ENCODE measurements at places on chromosomes 1 and 21.

- DNase-seq: no peak
Observed at GRCh38 chr21:46004168-46004861, 22.7 kb downstream of the COL6A1 start.

DNA sequence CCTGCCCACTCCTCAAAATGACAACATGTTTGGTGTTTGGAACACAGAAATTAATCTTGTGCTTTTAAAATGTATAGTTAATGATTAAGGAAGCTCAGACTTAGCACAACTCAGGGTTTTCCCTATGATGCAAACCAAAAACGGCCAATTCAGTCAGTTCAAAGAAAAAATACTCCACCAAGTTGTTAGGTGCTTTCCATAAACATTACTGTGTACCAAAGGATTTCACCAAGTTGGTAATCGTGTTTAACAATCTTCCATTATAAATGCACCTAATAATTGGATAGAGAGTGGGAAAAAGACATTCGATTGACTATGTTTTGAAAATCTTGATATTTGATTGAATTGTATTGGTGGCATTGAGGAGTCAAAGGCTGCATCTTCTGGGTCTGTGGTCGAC is 33.3 kb upstream of the DUSP10 start:
- DNase-seq: no peak

GRCh38 chr1:198102454-198102827 is 54.4 kb upstream of the NEK7 start:
- DNase-seq: no peak

GRCh38 chr1:226751214-226751613 is 12.1 kb upstream of the ITPKB start:
- no peak for DNase-seq

- peak; percentile 64 for DNase-seq
Observed at GRCh38 chr1:229227298-229227919, 43.5 kb upstream of the RAB4A start.

DNA sequence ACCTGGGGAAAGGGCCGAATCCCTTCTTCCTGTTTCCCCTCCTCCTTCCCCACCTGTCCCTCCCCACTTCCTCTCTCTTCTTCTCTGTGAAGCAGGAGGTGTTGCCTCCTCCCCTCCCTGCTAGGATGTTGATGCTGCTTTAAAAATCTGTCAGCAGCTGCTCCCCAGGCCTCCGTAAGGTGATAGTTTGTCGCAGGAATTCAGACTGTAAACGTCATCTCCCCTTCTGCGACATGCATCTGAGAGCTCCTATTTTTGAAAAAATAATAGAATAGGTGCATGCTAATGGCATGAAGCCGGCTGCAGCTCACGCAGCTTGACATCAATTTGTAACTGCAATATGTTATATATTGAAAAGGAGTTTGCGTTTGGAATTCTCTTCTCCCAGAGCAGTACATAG is 70.1 kb downstream of the KAZN start:
- DNase-seq: no peak

DNA sequence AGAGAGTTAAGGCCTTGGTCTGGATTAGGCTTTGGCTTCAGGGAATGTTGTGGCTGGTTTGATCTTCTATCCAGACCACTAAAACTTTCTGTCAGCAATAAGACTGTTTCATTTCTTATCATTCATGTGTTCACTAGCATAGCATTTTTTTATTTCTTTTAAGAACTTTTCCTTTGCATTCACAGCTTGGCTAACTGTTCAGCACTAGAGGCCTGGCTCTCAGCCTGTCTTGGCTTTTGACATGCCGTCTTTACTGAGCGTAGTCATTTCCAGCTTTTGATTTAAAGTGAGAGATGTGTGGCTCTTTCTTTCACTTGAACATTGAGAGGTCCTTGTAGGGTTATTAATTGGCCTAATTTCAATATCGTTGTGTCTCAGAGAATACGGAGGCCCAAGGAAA is 62.5 kb downstream of the RNF220 start:
- no peak for DNase-seq

- no peak for DNase-seq
Observed at GRCh38 chr1:207904391-207904790, 6.5 kb downstream of the CD34 start.

DNA sequence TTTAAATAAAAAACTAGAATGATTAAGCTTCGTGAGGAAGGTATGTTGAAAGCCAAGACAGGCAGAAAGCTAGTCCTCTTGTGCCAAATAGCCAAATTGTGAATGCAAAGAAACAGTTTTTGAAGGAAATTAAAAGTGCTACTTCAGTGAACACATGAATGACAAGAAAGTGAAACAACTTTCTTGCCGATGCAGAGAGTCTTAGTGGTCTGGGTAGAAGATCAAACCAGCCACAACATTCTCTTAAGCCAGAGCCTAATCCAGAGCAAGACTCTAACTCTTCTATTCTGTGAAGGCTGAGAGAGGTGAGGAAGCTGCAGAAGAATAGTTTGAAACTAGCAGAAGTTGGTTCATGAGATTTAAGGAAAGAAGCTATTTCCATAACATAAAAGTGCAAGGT is 63.2 kb downstream of the TTC3 start:
- DNase-seq: no peak

- no peak for DNase-seq
Observed at GRCh38 chr1:14996133-14997050, 157.2 kb upstream of the TMEM51 start.

DNA sequence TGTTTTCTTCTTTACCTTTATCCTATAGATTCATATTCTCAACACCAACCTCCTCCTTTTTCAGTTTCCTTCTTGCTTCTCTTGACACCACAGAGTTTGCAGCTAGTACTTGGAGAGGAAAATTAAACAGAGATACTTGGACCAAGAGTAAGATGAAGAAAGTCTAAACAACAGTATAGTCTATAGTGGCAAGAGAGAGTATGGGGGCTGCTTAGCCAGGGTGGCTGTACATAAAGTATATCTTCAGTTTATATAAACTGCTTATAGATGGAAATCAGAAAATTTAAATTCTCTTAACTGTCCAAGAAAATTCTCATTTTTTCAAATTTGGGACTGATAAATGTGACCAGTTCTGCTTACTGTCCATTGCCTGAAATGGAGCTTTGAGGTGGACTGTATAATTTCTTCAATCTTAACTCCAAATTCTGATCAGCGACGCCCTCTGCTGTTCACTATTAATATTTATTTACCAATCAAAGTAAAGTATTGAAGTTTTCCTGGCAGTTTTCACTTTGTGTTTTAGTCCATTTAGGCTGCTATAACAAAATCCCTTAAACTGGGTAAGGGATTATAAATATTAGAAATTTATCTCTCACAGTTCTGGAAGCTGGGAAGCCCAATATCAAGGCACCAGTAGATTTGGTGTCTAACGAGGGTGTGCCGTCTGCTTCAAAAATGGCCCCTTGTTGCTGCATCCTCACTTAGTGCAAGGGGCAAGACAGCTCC is 14.8 kb upstream of the METTL18 start:
- DNase-seq: no peak

DNA sequence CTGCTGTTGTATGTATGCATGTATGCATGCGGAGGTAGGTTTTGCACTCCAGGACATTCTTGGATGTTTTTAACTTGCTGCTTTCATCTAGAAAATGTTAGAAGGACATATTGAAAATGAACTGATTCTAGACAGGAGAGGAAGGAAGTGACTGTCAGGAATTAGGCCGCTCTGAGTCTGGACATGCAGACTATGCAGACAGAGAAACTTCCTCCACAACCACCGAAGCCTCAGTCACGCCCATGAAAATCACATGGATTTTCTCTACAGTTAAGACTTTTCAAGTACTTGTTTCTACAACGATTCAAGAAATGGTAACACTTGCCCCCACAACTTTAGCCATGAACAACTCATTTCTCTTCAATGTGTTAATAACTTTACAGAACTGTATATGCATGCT is 211.1 kb downstream of the SMYD3 start:
- DNase-seq: no peak

DNA sequence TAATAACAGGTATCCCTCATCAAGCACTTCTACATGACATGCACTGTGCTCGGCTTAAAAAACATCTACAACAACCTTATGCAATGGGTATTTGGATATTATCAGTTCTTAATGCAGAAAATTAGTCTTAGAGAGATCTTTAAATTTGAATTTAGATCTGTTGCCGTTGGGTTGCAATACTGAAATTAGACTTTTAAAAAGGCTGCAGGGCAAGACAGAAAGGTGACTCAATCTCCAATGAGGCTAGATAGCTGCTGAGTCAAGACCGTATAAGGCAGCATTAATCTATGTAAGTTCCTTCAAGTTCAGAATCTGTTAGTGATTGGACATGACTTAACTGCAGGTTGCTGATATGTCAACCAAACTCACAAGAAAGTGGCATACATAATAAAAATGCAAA is 37.3 kb downstream of the OLFM3 start:
- no peak for DNase-seq

DNA sequence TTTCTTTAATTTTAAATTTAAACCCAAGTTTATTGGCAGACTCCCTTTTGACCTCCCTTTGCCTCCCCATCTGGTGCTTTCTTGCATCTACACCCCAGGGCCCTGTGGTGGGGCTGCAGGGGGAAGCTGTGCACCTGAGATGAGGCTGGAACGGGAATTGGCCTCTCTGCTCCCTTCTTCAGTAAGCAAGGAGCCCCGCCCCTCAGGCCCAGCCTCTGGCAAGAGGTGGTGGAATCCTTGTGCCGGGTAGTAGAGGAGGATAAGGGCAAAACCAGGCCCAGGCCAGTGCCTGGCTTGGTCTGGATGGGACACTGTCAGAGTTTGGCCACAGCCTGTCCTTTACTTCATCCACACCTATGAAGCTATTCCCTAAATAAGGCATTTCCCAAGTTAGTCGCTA is 25.1 kb downstream of the ATP8B2 start:
- DNase-seq: no peak

- no peak for DNase-seq
Observed at GRCh38 chr1:184110272-184111204, 59.0 kb downstream of the TSEN15 start.

DNA sequence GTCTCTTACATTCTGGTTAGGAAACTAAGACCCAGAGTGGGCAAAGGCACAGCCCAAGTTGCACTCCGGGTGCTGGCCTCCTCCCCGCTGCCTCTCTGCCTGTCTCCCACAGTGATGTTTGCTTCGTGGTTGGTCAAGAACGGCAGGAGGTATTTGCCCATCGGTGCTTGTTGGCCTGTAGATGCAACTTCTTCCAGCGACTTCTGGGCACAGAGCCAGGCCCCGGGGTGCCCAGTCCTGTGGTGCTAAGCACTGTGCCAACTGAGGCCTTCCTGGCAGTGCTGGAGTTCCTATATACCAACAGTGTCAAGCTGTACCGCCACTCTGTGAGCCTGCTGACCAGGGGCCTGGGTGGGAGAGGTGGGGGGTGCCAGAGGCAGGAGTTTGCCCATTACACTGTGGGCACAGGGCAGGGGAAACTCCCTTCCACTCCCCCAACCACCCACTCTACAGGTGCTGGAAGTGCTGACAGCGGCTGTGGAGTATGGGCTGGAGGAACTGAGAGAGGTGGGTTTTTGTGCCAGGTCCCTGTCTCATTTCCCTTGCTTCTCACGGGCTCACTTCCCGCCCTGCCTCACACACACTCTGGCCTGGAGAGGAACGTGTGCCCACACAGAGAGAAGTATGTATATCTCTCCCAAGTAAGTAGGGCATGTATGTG is 1.9 kb downstream of the BTBD19 start:
- no peak for DNase-seq

DNA sequence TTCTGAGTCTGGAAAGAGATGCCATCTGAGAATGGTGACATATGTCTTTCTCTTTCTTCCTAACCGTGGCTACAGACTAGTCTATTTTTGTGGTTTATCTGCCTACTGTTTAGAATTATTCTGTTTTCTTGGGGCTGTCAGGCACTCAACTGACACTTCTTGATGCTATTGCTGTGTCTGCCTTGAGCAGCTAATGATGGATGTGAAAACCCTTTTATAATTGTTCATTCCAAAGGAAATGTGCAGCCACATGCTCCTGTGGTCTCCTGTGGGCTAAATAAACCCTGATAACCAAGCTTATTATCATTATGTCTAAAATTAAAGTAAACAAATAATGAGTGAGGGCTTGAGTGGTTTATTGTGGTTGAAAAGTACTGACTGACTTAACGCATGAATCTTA is 52.7 kb upstream of the CXADR start:
- DNase-seq: no peak

DNA sequence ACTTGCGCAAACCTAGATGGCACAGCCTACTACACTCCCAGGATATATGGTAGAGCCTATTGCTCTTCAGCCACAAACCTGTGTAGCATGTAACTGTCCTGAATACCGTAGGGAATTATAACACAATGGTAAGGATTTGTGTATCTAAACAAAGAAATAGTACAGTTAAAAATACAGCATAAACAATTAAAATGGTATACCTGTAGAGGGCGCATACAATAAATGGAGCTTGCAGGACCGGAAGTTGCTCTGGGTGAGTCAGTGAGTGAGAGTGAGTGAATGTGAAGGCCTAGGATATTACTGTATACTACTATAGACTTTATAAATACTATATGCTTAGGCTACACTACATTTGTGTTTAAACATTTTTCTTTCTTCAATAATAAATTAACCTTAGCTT is 99.3 kb downstream of the PLD5 start:
- no peak for DNase-seq

- no peak for DNase-seq
Observed at GRCh38 chr21:43808367-43808766, 19.0 kb downstream of the RRP1 start.

- DNase-seq: no peak
Observed at GRCh38 chr1:247647864-247648263, 31.7 kb downstream of the OR13G1 start.
